Epithelial cell of proximal tubule (primary cell): ENCODE measurements at places on chromosomes 1 and 21. TPM values are rescaled to one million over a fixed set of nuclear protein-coding genes. Genes with fewer than 3 reads are reported as not detected.

The FAM3B gene
- 0.35 and 0.51 TPM in 2 replicates for total RNA-seq

The FCGR2B gene
- total RNA-seq, result not detected in 2 replicates

DNA sequence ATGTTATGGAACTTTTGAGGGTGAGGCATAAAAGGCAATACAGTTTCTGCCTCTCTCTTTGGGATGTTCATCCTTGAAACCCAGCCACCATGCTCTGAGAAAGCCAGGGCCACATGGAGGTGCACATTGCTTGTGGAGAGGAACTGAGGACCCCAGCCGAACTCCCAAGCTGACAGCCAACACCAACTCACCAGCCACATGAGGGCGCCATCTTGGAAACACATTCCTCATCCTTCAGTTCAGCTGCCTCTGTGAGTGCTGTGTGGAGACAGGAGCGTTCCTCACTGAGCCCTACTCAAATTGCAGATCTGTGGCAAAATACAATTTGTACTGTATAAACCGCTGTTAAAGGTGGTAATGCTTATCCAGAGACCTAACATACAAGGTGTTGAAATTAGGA, 137.5 kb downstream of the GABPA start:
- no peak for DNase-seq

DNA sequence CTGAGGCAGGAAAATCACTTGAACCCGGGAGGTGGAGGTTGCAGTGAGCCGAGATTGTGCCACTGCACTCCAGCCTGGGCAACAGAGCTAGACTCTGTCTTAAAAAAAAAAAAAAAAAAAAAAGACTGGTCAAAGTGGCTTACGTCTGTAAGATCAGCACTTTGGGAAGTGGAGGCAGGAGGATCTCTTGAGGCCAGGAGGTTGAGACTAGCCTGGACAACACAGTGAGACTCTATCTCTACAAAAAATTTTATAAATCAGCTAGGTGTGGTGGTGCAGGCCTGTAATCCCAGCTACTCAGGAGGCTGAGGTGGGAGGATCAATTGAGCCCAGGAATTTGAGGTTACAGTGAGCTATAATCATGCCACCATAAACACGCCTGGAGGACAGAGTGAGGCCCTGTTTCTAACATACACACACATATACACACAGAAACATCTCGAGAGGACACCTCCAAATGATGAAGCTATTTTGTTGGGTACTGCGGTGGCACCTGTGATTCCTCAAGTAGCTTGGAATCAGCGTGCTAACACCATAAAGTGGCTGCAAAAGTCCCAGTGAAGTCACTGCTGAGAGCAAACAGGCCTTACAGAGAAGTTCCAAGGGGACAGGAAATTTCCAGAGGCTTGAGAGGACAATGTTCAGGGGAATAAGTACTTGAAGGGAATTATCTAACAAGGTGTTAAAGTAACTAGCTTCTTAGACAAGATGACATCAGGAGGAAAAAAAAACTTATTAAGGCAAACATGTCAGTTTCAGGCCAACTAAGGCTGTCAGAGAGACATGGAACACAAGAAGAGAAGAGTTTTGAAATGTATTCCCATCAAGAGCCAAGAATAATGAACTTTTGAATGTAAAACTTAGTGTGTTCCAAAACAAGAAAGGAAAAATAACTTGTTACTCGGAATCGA, 1.3 kb downstream of the NADK start:
- no peak for DNase-seq

The IGSF9 gene
- total RNA-seq, result 1.4 and 2.0 TPM in 2 replicates

DNA sequence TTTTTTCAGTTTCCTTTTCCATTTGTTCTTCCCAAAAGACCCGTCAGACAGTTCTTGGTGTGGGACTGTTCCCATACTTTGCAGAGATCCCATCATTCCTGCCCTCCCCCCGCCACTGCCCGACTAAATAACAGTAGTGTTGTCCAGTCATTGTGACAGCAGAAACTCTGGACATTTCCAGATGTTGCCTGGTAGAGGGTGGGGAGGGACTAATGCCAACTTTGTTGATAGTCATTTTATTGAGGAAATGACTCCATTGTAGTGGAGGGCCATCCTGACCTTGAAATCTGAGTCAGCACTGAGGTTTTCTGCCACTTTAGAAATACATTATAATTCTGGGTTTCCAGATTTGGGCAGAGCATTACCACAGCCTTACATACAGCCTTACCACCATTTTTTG, 85.4 kb downstream of the CEP350 start:
- no peak for DNase-seq

DNA sequence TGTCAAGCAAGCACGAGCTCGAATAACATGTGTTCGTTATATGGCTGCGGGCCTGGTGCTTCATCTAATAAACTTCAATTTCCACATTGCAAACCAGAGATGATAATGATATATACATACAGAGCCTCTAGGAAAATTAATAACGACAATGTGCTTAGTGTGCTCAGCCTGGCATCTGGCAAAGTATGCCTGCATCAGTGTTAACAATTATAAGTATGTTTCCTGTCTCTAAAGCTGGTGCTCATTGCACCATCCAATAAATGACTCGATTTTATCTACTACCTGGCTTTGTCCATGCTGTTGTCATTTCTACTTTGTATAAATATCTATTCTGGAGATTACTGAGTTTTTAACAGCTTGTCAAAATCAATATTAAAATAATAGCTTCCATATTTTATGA, 1402.6 kb downstream of the MRPL39 start:
- no peak for DNase-seq

The CHD1L gene
- total RNA-seq, result 28.0 and 34.7 TPM in 2 replicates

The LIN28A gene
- total RNA-seq, result not detected in 2 replicates

- DNase-seq, result no peak
Observed at GRCh38 chr1:201890806-201891450, 2.2 kb downstream of the SHISA4 start.

DNA sequence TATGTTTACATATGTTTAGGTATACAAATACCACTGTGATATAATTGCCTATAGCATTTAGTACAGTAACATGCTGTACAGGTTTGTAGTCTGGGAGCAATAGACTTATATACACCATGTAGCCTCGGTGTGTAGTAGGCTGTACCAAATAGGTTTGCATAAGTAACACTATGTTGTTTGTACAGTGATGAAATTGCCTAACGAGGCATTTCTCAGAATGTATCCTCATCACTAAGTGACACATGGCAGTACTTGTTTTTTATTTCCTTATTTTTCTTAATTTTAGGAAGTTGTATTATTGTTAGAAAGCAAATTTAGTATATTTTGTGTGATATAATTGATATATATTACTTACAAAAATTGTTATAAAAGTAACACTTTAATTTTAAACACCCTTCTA, 840.9 kb downstream of the LTN1 start:
- no peak for DNase-seq

- DNase-seq, result no peak
Observed at GRCh38 chr21:36344931-36345330, 24.9 kb downstream of the MORC3 start.

DNA sequence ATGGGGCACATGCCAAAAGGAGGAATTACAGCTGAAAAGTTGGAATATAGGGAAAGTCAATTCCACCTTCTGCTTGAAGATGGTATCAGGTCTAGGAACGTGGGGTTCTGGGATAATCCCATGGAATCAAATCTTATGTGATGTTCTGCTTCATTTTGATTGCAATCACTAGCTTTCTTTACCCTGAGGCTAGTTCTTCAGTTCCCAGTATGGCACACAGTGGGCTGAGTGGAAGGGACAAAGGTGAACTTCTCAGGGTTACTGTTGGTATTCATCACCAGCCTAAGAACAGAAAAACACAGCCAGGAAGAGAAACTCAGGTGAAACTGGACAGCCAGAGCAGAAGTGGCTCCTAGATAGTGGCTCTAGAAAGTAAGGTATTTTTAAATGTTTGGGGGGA, 117.8 kb downstream of the TNFSF18 start:
- DNase-seq, result no peak

- no peak for DNase-seq
Observed at GRCh38 chr21:45258466-45258865, 29.2 kb downstream of the POFUT2 start.
